ENCODE measurements at places on chromosomes 11 and 22.

- no peak for DNase-seq
Measured at GRCh38 chr11:117929916-117930570, 841 bp upstream of the TMPRSS13 start.

GRCh38 chr22:40008726-40009291 is 14.1 kb downstream of the FAM83F start:
- no peak for DNase-seq

DNA sequence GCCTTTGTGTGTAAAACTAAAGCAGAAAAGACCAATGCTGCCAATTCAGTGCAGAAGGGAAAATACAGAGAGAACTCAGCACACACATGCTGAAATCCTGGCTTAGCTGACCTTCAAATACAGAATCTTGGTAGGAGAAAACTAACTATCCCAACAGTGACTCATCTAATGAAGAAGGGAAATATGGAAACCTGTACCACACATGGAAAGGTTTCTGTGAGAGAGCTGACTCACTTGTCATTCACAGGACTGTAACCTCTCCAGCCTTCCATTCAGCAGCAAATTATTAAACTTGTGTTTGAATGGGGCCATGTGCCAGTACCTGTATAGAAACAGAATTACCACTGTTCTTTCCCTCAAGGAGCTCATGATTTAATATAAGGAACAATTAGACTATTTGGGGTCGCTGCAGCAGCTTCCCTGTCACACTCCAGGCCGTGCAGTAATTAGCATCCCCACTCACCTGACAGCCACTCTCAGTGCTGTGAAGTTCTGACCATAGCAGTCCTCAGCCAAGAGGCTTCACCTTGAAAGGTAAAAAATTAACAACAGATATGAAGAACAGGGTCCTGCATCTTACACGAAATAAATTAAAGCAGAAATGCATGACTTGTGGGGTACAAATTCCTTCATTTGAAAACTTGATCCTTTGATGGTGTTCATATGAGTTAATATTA is 53.9 kb downstream of the MSANTD4 start:
- no peak for DNase-seq

DNA sequence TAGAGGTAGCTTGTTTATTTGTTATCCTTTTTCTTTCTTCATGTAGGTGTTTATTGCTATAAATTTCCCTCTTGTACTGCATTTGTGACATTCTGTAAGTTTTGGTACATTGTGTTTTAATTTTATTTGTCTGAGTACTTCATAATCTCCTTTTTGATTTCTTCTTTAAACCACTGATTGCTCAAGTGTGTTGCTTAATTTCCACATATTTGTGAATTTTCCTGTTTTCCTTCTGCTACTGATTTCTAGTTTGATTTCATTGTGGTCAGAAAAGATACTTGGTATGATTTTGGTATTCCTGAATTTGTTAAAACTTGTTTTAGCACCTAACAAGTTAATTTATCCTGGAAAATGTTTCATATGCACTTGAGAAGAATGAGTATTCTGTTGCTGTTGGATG is 15.1 kb downstream of the OR10V1 start:
- no peak for DNase-seq

DNA sequence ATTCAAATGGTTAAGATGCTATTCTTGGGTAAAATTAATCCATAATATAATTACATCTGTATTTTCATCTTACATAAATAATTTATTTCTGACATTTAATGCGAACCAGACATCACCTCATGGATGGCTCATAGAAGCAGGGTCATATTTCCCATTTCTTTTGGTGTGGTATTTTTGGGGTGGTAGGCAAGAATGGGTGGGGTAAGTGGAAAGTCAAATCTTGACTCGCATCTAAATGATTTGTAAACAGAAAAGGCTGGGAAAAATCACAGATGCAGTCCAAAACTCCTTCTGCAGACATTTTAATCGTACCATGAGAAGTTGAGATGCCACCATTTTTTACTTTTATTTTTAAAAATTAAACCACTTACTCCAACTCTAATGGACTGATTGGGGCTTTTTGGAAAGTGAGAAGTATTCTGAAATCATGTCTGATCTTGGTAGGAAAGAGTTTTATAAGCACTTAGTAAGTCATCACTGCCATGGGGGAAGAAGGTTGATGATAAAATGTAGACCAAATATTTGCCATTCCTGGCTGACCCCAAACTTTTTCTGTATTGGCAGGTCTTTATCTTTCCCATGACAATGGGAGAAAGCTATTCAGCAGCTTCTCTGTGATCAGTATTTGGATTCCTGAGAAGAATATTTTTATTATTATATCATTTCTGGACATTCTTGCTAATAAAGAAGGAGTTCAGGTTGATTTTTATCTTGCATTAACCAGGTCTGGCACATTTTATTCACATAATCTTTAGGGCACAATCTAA is 47.2 kb upstream of the BLID start:
- no peak for DNase-seq

GRCh38 chr22:17846326-17846992 is 72.2 kb upstream of the BID start:
- no peak for DNase-seq

DNA sequence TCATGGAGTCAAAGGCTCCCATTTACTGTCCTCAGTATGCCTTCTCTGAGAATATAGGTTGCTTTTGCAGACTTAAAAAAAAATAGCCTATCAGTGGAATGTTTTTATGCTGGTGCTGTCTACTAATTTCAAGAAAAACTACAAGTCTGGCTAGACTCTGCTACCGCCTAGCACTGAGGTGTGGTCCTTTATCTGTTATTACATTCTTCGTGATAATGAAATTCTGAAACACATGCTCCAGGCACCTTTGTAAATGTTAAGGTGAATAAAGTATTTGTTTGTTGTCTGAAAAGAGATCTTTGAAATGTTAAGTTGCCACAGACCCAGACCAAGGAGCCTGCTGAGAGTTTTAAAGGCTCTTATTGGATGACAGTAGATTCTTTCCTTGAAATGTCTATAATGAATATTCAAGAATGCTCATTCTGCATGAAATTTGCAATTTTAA is 95.3 kb downstream of the DBX1 start:
- no peak for DNase-seq

- no peak for DNase-seq
Measured at GRCh38 chr11:62017878-62018655, 50.6 kb upstream of the FTH1 start.

- DNase-seq: no peak
Measured at GRCh38 chr11:122984186-122985011, 2.8 kb upstream of the BSX start.

DNA sequence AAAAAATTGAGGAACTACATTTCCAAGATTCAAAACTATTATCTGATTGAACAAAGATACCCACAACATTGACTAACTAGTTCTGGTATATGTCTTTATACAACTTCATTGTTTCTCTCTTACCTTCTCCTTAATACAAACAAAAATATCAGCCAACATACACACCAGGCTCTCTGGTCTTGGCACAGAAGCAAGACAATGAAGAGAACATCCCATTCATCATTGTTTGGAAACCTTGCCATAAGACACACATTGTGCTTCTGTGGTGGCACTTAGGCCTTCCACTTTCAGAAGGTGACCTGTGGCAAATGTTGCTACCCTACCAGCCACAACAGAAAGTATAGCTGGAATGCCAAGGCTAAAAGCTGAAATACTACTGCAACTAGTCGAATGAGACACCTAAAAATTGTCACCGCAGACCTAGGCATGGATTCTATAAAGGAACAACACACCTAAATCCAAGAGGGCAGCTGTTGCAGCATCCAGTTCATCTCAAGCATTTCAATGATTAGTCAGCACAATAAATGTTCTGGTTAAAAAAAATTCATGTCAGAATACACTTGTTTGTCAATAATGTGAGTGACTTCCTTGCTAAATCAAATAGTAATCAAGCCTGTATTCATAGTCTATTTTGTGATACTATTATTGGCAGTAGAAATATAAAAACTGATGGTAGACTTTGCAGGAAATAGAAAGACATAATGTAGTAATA is 26.3 kb downstream of the MAP6 start:
- DNase-seq: no peak

Measured in activated CD8-positive, alpha-beta memory T cell treated with anti-CD3 and anti-CD28 coated beads for 4 hours (primary cell).